ENCODE measurements at places on chromosomes 11 and 22. TPM values are rescaled to one million over a fixed set of nuclear protein-coding genes. Genes with fewer than 3 reads are reported as not detected.

The OR8D1 gene
- total RNA-seq = not detected

The BTBD18 gene
- not detected for total RNA-seq

The C1QTNF5 gene
- total RNA-seq = 2.1 TPM

The MAPK8IP2 gene
- total RNA-seq = 3.4 TPM

The MGAT3 gene
- 6.5 TPM for total RNA-seq

The SLC25A45 gene
- total RNA-seq = 0.81 TPM

The RBM7 gene
- 30.0 TPM for total RNA-seq

The ROBO3 gene
- 31.0 TPM for total RNA-seq

The OTOG gene
- total RNA-seq = 0.69 TPM

The PATE2 gene
- not detected for total RNA-seq

Data from H7 (cell line).